Fibroblast of lung (primary cell): ENCODE measurements at places on chromosomes 12 and 14.

DNA sequence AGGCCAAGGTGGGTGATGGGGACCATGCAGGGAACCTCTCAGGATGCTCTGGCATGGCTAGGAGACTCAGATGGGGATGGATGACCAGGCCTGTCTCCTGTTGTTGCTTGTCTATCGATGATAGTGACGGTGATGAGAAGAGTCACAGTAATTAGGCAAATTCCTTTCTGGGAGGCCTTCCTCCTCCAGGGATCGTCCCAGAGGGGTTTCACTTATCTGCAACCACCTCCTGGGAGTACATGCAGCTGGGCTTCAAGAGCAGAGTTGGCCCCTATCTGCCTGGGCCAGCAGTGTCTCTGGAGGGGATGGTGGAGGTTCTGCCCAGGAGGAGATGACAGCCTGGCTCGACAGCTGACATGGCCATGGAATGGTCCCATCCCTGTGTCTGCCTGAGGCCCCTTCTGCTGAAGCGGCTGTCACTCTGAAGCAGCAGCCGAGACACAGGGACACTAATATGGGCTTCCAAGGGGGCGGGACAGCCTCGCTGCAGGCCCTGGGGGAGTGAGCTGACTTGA lies 27.5 kb upstream of the OAS1 start:
- no peaks in the 10 kb centered on the region for H3K27me3 ChIP-seq
- H3K27ac ChIP-seq = no peak overlapping the region
- H3K4me3 ChIP-seq = no peak overlapping the region
- H3K4me1 ChIP-seq = no peaks in the 10 kb centered on the region
- DNase-seq = no peak

- H3K36me3 ChIP-seq = no peaks in the 10 kb centered on the region
- H3K4me3 ChIP-seq = peak within 1 kb of the TSS; percentile 82
- peak; percentile 94 for DNase-seq
- no peaks in the 10 kb centered on the region for H3K27me3 ChIP-seq
- H3K27ac ChIP-seq = peak within 1 kb of the TSS; percentile 100
- peaks cover 4% of the 10 kb centered on the region for H3K4me1 ChIP-seq
These were observed at the start of gene RNU4-1 for GRCh38 chr12:120292661-120293531. Gene RNU4-1 (minus strand): TSS chr12:120293237.

DNA sequence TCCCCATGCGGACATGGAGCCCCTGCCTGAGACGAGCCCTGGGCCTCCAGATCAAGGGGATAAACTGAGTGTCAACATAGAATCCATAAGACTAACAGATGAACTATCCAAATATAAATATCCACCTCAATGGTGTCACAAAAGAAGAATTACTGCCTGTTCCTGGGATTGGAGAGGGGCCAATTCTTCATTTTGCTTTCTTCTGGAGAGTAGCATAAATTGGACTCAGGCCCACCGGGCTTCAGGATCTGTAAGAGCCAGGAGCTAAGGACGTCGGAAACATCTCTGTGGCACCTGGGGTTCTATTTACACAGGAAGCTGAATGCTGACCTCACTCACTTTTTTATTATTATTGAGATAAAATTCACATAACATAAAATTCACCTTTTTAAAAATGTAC lies 408.2 kb upstream of the CCDC196 start:
- no peaks in the 10 kb centered on the region for H3K36me3 ChIP-seq
- H3K27me3 ChIP-seq = no peaks in the 10 kb centered on the region

DNA sequence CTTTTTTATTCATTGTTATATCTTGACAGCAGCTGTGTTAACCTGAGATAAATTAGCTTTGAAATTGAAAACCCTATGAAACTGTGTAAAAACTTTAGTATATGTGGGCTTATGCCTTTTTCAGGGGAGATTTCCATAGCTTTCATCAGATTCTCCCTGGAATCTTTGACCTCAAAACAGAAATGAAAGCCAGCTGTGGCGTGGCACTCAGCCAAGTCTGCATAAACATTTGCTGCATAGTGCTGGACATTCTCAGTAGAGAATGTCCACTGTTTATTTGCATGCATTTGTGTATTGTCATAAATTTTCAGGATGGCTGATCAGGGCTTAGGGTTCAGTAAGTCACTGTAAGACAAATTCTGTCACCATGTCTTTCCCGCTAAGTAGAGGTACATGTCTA lies 115.3 kb upstream of the NAP1L1 start:
- peak; percentile 95 for DNase-seq
- no peak overlapping the region for H3K27ac ChIP-seq

DNA sequence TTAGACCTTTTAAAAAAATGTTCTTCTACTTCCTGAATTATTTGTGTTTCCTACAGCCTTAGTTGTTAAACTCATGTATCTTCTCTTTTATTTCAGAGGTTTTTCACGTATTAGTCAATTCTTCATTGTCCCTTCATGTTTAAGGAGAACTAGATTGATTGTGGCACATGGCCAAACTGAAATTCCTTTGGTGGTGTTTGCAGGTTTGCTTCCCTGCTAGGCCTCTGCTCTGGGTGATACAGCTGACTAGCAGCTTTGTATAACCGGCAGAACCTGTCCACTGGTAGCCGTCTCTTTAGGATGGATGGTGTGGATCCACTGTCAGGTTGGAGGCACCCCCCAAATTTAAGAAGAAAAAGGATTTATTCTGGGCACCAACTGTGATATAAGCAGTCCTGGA lies 262.1 kb downstream of the FBXL14 start:
- DNase-seq = no peak
- H3K4me3 ChIP-seq = no peak overlapping the region
- H3K27me3 ChIP-seq = no peaks in the 10 kb centered on the region
- no peak overlapping the region for H3K27ac ChIP-seq
- no peaks in the 10 kb centered on the region for H3K4me1 ChIP-seq

DNA sequence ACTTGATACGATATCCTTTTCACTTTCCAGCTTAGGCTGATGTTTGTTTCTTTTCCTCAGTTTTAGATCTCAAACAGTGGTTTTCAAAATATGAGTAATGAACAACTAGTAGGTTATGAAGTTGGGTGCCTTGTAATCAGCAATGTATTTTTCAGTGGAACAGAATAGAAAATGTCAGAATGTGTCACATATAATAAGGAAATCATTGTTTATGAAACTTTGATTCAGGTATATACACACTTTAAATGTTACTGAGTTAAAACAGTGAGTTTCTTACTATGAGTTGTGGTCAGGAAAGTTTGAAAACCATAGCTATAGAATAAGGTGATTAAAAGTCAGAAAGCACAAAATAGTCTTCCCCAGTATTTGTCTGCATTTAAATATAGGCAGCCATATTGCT lies 39.8 kb downstream of the TBK1 start:
- H3K27me3 ChIP-seq = no peaks in the 10 kb centered on the region
- H3K4me3 ChIP-seq = no peak overlapping the region

GRCh38 chr14:103540821-103541708 lies 12.1 kb downstream of the TRMT61A start:
- H3K4me3 ChIP-seq = no peak overlapping the region
- H3K4me1 ChIP-seq = peaks cover 46% of the 10 kb centered on the region
- H3K27ac ChIP-seq = peak overlapping the region; percentile 87
- H3K27me3 ChIP-seq = no peaks in the 10 kb centered on the region
- no peak for DNase-seq

GRCh38 chr14:95240859-95241813 lies 78.6 kb downstream of the CLMN start:
- no peak overlapping the region for H3K4me3 ChIP-seq
- no peaks in the 10 kb centered on the region for H3K27me3 ChIP-seq
- no peaks in the 10 kb centered on the region for H3K36me3 ChIP-seq
- DNase-seq = no peak

GRCh38 chr14:77053046-77053841 lies 24.7 kb upstream of the IRF2BPL start:
- H3K27ac ChIP-seq = no peak overlapping the region
- no peak overlapping the region for H3K4me3 ChIP-seq
- H3K27me3 ChIP-seq = no peaks in the 10 kb centered on the region
- H3K4me1 ChIP-seq = peaks cover 4% of the 10 kb centered on the region
